ENCODE measurements at places on chromosomes 7 and 10.

GRCh38 chr7:51315393-51316261, 982 bp downstream of the COBL start:
- DNase-seq: no peak

- DNase-seq: no peak
Measured at GRCh38 chr10:115093776-115094408, 727 bp downstream of the ATRNL1 start.

- DNase-seq: no peak
Measured at GRCh38 chr7:156544919-156545715, 95.5 kb upstream of the RNF32 start.

GRCh38 chr10:74072503-74072902, 74.6 kb downstream of the VCL start:
- DNase-seq: no peak

- no peak for DNase-seq
Measured at GRCh38 chr7:44881610-44882009, 3.7 kb downstream of the PURB start.

- no peak for DNase-seq
Measured at GRCh38 chr10:69338133-69338456, 59.8 kb downstream of the HK1 start.

- DNase-seq: no peak
Measured at GRCh38 chr10:96283351-96283750, 12.0 kb upstream of the BLNK start.

- no peak for DNase-seq
Measured at GRCh38 chr10:74910976-74911350, 84.6 kb downstream of the KAT6B start.

DNA sequence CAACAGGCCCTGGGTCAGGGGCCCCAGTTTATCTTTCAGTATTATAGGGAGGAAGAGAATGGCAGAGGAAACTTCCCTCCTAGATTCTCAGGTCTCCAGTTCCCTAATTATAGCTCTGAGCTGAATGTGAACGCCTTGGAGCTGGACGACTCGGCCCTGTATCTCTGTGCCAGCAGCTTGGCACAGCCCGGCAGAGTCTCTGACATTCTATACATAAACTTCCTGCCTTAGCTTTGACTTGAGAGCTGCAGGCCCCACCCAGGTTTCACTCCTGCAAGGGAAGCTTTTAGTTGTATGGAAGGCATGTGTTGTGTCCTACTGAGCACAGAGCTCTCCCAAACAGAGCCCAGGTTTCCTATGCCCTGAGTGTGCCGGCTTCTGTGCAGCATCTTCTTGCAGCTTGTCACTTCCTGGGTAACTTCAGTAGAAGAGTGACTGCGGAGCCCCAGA, 205.6 kb upstream of the PRSS58 start:
- DNase-seq: no peak

GRCh38 chr7:143002898-143003297, 24.0 kb downstream of the OR9A2 start:
- no peak for DNase-seq

DNA sequence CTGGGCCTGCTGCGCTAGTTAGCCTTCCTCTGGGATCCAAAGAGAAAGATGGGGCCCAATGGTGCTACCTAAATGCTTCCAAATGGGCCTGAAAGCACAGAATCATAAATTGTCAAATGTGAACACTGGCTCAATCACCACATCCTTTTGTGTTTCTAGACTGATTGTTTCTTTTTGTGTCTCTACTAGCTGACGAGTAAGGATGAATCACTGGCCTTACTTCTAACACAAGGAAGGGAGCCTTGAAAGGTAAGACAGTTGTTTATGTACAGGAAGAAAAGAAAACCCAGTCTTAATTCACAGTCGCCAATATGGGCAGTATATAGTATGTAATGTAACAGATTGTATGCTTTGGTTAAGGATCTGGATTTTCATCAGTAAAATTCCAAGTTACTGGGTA, 89.5 kb downstream of the ZNF92 start:
- no peak for DNase-seq

GRCh38 chr7:131107337-131108211, 220.1 kb upstream of the MKLN1 start:
- DNase-seq: peak; percentile 56

DNA sequence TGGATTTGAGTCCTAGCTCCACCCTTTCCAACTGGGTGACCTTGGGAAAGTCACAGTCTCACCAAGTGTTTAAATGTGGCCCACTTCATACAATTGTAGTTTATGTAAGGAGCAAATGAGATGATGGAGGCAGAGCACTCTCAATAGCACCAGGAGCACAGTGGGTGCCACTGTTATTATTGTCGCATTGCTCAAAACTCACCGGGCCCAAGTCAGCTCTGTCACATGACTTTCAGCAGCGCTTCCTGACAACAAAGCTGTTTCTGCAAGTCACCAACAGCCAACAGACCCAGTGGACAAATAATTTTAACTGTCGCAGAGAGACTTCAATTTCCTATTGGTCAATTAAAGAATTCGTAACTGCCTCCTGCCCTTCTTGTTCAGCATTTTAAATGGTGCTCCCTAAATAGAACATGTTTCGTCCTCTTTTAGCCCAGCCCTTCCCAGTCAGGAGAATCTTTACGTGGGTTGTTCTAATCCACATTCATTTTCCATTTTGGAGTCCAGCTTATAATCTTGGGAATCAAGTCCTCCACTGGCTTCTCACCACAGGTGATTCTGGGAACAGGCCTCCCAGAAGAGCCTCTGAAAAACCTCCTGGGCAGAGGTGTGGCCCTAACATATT, 415.6 kb upstream of the NPVF start:
- DNase-seq: no peak

DNA sequence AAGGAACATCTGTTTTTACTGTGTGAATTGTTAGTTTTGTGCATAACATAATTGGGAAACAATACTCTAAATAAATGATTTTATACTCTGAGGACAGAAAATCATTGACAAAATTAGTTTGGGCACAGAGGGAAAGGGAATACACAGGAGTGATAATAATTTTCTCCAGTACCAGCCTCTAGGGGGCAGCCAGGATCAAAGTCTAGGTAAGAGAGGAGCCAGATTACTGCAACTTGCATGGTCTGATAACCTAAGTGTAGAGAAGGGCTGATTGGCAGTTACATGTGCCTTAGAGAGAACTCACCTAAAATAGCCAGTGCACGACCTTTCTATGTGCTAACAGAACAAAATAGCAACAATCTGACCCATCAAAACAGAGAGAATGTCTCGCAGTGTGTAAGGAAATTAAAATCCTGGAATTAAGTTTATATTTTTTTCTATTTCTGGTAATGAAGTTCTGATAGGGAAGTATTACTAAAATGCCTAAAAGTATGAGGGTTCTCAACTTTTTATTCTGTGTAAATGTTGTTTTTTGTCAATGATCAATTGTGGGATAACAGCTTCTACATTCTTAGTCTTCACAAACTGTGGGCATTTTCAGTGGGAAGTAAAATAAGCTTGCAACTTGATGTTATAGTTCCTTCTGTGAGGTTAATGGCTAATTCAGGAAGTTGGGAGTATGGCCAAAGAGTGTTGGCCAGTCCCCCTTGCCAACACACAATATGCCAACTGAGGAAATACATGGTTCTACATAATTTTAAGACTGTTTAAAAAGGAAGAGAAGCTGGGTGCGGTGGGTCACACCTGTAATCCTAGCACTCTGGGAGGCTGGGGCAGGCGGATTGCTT, 66.4 kb downstream of the EXOC6 start:
- peak; percentile 30 for DNase-seq

GRCh38 chr7:50369143-50370026, 64.9 kb downstream of the IKZF1 start:
- no peak for DNase-seq

DNA sequence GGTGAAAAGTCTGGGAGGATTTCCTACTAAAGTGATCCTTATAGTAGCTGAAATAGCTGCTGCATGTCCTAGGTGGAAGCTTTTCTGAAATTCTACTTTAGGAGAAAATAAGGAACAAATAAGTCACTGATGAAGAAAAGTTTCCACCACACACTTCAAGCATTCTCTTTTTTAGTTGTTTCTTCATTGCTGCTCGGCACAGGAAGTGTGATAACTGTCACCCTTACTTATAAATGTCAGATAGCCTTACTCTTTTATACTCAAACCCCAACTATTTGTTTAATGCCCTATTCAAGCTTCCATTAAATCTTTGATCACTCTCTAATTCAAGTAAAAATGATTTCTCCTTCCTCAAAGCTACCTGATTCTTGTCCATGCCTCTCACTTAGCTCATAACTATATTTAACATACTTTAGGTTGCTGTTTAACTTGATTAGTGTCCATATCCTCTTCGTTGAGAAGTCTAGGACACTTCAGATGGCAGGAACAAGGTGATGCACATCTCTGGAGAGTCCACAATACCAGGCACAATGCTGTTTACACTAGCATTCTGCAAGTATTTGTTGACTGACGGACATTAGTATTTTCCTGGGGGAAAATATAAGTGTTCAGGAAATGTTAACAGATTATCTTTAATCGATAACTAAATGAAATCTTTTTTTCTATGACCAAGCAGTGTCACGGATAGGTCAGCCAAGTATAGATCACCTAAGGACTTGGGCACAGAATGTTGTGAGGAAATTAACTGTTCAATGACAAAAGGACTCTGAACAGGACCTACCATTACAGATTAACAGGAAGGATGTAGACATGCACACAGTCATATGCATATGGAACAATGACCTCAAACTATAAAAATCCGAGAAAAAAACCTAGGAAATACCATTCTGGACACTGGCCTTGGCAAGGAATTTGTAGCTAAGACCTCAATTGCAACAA, 67.4 kb downstream of the ZNF438 start:
- no peak for DNase-seq

DNA sequence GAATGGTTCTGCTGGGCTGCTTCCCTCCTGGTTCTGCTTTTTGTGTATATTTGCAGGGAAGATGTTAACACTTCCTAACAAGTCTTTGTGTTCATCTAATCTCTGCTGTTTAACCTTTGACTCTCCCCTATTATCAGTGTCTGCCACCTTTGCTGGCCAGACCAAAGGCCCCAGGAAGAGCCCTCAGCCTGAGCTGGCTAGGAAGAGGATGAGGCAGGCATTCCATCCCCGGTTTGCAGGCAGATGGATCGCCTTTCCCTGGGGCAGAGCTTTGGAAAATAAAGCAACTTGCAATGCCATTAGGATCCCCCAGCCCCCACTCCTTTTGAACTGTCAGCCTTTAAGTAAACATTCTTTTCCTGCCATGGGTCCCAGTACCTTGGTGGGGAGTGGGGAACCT, 19.0 kb downstream of the DPCD start:
- no peak for DNase-seq

DNA sequence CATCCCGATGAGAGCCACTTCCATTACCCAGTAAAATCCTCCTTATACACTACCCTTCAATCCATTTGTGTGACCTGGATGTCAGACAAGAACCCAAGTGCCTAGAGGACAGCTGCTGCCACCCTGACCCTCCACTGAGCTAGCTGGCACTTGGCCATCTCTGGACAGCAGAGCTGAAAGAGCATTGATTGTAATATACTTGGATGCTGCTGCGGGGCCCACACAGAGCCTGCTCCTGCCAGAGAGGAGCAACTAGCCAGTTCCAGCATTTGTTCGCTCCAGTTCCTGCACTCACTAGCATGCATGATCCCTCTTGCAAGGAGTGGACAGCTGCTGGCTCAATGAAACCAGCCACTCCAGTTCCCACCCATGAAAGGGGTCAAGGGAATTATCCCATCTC, 8.4 kb upstream of the TMEM254 start:
- no peak for DNase-seq

DNA sequence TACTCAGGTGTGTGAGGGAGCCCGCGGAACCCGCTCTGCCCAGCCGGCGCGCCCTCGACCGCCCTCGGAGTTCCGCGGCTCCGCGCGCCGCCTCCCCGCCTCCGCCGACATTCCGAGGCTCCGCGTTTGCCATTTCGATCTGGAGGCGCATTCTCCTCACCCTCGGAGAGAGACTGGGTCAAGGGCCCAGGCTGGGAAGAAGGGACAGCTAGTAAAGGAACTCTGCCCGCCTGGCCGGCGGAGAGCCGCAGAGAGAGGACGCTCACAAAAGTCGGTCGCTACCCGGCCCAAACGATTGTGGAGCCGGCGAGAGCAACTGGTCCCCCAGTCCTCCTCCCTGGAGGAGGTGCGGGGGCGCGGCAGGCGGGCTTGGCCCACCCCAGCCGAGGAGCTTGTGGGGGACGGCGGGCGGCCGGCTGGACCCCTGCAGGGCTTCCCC, 74.5 kb upstream of the LEP start:
- DNase-seq: no peak

DNA sequence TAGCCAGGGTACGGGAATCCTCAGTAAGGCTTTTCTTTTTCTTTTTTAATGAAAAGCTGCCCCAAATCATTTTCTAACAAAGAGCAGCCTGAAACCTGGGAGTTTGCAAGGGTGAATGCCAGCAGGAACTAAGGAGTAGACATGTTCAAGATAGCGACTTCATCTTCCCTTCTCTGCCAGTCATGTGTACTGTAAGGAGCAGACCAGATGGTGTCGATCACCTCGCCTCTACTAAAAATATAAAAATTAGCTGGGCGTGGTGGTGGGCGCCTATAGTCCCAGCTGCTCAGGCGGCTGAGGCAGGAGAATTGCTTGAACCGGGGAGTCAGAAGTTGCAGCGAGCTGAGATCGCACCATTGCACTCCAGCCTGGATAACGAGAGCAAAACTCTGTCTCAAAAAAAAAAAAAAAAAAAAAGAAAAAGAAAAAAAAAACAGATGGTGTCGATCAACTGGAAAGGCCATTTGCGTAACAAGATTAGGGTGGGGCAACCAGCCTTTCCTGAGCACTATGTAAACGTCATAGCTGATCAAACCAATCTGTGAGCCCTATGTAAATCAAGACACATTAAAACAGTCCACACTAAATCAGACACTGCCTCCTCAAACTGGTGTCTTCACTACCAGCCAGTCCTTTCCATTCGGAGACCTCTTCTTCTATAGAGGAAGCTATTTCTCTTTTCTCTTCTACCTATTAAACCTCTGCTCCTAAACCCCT, 33.8 kb downstream of the NOLC1 start:
- DNase-seq: no peak

GRCh38 chr10:123485341-123485960, 180.7 kb upstream of the GPR26 start:
- DNase-seq: no peak

GRCh38 chr7:99737726-99738125, 2.7 kb upstream of the CYP3A7 start:
- DNase-seq: no peak

GRCh38 chr10:36608866-36609265, 516.5 kb upstream of the ANKRD30A start:
- DNase-seq: no peak

- DNase-seq: no peak
Measured at GRCh38 chr10:6990891-6991290, 410.8 kb upstream of the PRKCQ start.

GRCh38 chr10:79020015-79020491, 48.7 kb upstream of the ZMIZ1 start:
- no peak for DNase-seq

- no peak for DNase-seq
Measured at GRCh38 chr10:99461230-99461629, 30.8 kb upstream of the GOT1 start.

DNA sequence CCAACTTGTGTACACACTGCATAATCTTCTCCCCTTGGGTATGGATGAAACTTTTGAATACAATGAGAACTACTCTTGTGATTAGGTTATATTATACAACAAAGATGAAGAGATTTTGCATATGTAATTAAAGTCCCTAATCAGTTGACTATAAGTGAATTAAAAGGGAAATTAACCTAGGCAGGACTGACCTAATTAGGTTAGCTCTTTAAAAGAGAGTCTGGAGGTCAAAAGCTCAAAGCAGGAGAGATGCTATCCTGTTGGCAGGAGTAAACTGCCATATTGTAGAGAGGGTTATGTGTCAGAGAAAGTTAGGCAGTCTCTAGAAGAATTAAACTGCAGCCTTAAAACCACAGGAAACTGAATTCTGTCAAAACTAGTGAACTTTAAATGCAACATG, 29.4 kb downstream of the HGF start:
- no peak for DNase-seq

All from stimulated activated CD8-positive, alpha-beta memory T cell treated with anti-CD3 and anti-CD28 coated beads, Interleukin-12 subunit alpha, Interleukin-12 subunit beta, amount 100 ng/mL, for 1 hour (primary cell).